ENCODE measurements at places on chromosomes 12 and 14.

DNA sequence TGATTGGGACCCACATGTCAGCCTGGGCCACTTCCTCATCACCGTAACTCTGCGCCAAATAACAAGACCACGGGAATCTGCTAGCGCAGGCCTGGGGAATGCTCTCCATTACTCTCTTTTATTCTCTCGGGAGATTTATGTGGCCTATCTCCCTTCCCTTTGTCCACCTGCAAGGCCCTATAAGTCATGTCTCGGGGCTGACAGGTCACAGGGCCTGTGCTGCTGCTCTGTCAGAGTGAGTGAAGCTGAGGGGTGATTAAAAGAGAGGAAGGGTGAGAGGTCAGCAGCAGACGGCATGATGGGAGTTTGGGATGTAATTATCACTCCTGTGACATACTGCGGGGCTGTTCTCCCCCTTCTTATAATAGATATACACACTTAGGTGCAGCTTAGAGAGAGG is 26.2 kb upstream of the GPATCH2L start:
- no peak for DNase-seq

GRCh38 chr12:11724888-11725311 is 75.4 kb downstream of the ETV6 start:
- DNase-seq, result no peak

- no peak for DNase-seq
These were observed 2.6 kb upstream of the RCOR1 start for GRCh38 chr14:102589761-102590290.

DNA sequence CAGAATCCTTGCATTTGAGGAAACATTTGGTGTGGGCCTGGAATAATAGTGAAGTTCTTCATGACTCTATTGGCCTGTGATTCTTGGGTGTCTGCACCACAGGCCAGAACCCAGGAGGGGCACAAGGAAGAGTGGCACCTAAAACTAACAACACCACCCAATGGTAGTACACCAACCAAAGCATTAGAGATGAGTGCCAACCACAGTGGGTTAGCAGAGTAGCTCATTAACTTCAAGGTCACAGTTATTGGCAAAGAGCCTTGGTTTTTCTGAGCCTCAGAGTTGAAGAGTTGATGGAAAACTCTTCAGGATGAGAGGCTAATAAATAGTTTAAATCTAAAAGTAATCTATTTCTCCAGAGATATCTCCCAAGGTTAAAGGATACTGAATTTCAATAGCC is 57.0 kb downstream of the HELB start:
- DNase-seq, result no peak

DNA sequence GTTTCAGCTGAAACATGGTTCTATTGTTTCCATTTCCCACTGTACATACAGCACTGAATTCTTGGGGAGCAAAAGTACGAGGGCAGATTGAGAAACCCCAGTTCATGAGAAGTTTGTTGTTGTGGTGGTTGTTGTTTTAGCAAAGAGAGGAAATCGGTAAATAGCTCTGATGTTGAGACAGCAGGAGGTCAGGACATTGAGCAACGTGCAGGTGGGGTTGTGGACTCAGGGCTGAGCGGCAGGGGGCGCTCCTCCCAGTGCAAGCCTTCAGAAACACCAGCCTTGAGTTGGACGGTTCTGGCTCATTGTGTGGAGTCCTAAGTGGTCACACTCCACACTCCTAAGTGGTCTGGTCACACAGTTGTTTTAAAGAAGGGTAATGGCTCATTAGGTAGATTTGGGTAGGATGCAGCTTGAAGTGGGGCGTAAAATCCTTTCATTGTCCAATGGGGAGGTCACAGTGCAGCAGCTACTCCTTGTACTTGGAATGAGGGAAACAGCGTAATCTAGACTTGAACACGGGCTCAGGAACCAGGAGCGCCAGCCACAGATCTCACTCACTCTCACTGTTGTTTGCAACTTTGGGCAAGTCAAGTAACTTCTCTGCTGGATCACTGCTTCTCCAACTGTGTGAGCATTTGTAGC is 14.5 kb upstream of the PWP1 start:
- DNase-seq, result peak; percentile 13

DNA sequence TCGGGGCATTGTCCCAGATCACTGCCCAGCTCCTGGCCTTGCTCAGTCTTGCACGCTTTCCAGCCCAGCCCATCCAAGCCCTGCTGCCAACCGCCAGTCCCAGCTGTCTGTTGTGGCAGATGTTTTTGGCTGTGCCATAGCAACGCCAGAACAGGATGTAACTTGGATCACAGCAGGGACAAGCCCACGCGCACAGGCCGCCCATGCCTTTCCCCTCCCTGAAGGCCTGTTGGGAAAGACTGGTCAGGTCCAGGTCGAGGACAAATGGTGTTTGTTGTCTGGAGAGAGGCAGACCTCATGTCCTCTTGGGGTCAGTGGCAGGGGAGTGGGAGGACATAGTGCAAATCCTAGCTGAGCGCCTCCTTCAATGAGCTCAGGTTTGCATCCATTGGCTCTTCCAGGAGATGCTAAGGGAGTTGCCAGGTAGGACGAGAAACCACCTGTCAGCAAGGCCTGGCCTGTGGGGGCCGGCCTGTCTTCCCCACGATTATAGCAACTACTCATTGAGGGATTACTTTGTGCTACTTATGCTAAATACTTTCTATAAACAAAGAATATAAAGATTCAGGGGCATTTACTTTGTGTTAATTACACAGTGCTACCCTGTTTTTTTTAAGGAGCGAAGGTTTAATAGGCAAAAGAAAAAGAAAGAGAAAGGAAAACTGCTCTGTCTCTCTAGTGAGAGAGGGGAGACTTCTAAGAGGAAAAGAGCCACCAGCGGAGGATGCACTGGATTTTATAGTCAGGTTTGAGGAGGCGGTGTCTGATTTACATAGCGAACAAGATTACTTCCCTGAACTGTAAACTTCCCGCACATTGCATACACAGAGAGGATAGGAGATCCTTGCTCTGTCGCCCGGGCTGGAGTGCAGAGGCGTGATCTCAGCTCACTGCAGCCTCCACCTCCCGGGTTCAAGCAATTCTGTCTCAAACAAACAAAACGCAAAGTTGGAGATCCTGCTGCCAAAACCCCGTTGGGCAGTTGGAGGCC is 42.8 kb upstream of the CORO1C start:
- DNase-seq, result no peak

DNA sequence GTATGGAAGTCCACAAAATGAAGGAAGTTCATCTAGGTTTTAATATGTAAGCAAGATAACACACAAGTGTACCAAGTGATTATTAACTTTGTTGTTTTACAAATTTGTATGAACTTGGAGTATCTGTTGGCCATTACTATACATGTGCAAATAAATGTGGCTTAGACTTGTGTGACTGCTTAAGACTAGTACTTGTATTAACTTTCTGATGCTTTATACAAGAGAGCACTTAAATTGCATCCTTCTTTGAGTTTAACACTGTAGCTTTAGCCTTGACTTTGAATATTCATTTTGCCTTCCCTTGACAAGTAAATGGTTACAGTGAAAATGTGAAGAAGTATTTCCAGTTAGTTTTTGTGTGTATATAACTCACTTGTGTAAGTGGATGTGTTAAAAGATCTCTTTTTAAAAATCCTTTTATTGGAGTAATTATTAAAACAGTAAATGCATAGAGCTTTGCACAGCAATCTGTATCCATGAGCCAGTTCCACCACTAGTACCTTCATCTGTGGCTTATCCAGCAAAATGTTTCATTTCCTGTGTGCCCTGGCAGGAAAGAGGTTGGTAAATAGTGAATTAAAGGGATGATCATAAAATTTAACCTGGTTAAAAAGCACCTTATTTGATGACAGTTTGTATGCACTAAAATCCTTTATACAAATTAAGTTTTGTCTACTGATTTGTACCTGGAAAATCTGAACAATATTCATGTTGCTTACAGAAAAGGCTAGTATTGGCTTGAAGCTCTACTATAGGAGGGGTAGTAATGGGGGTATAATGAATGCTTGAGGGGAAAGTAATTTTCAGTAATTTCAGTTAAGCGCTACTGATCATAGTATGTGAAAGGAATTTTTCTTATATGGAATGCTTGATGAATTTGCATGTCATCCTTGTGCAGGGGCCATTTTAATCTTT is 8.0 kb downstream of the PNN start:
- no peak for DNase-seq

DNA sequence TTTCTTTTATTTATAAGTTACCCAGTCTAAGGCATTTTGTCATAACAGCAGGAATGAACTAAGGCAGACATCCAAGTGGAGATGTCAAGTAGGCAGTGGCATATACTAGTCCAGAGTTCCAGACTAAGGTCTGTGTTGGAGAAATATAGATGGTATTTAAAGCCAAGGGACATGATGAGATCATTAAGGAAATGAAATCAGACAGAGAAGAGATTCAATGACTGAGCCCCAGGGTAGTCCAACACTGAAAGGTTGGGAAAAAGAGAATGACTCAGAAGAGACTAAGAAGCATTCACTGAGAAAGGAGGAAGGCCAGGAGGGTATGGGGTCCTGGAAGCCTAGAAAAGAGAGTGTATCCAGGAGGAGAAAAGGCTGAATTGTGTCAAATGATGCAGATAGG is 442.2 kb upstream of the CCDC196 start:
- no peak for DNase-seq

- DNase-seq, result no peak
These were observed 212.4 kb upstream of the FAR2 start for GRCh38 chr12:28936711-28937110.

GRCh38 chr12:109307051-109307450 is 2.0 kb downstream of the FOXN4 start:
- no peak for DNase-seq

DNA sequence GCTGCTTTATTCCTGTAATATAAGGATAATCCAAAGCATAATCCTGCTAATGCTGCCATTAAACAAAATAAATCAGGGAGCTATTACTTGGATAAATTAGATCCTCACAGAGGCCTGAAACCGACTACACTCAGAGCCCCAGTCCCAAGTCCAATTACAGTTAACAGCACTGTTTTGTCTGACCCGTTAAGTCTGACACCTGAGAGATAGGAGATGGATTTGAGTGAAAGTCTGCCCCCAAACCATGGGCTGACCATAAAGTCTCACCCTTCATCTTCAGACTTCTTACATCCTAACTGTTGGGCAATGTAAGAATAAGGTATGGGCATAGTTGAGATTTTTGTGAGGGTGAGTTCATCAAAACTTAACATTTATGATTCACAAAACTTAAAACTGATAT is 181.7 kb downstream of the PLCZ1 start:
- no peak for DNase-seq

DNA sequence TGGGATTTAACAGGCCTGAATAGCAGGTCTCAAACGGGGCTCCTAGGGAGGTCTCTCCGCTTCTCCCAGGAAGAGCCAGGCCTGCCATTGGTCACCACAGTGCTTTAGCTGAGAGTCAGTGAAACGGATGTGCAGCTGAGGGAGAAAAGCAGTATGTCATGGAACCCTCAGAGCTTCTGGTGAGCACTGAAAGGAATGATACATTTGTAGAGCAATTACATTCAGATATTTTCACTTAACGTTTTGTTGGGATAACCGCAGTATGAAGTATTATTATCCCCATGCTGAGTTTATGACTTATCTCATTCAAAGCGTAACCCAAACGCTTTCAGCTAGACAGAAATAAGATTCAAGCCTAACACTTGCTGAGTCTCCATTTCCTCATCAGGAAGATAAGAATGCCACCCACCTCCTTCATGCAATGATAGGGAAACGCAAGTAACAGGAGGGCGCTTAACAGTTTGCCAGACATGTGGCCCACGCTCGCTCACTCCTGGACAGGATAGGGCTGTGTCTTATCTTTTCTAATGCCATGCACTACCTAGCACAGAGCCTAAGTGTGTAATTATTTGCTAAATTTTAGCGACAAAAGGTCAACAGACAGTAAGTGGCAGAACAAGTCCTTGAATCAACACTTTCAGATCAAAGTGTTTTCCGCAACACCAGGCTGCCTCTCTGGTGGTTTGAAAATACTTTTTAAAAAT is 28.2 kb downstream of the DAD1 start:
- DNase-seq, result no peak

DNA sequence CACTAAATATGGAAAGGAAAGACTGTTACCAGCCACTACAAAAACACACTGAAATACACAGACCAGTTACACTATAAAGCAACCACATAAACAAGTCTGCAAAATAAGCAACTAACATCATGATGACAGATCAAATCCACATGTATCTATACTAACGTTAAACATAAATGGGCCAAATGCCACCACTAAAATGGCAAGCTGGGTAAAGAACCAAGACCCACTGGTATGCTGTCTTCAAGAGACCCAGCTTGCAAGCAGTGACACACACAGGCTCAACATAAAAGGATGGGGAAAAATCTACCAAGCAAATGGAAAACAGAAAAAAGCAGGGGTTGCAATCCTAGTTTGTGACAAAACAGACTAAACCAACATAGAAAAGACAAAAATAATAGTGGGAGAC is 260.9 kb upstream of the SSTR1 start:
- no peak for DNase-seq

GRCh38 chr14:74548881-74549280 is 55.3 kb downstream of the ISCA2 start:
- DNase-seq, result no peak

DNA sequence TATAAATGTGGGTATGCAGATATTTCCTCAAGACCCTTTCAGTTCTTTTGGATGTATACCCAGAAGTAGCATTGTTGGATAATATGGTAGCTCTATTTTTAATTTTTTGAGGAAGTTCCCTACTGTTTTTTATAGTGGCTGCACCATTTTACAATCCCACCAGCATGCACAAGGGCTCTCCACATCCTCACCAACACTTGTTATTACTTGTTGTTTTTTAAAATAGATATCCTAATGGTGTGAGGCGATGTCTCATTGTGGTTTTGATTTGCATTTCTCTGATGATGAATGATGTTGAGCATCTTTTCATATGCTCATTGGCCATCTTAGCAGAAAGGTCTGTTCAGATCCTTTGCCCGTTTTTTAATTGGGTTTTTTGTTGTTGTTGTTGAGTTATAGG is 47.1 kb downstream of the DIP2B start:
- DNase-seq, result no peak

GRCh38 chr14:45156067-45156466 is 20.3 kb downstream of the FANCM start:
- no peak for DNase-seq

DNA sequence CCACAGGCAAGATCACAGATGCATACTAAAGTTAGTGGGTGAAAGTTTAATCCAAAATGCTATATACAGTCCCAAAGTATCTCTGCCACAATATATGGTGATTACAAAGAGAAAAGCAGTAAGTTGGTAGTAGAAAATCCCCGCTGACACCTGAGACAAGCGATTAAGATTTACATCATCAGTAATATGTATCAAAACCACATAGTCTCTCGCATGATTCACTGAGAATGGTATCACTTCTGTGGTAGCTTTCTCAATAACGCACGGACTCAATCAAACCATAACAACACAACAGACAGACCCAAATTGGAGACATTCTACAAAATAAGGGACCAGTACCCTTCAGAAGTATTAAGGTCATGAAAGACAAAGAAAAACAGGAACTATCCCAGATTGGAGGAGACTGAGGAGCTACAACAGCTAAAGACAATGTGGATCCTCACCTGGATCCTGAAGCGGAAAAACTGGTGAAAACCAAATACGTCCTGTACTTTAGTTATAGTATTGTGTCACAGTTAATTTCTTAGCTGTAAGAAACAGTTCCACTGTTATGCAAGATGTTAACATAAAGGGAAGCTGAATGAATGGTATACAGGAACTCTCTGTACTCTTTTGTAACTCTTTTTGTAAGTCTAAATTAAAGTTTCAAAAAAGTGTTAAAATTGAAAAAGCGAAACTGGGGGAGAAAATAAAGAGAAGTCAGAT is 51.0 kb downstream of the SPTLC2 start:
- no peak for DNase-seq

- no peak for DNase-seq
These were observed 409.0 kb upstream of the PDE3A start for GRCh38 chr12:19959353-19959752.

- no peak for DNase-seq
These were observed 57.1 kb downstream of the ATP2A2 start for GRCh38 chr12:110337912-110338710.

GRCh38 chr14:60845523-60845922 is 111.0 kb downstream of the MNAT1 start:
- DNase-seq, result no peak

All from stimulated activated CD8-positive, alpha-beta memory T cell treated with anti-CD3 and anti-CD28 coated beads, Interleukin-7, amount 100 ng/mL, for 48 hours (primary cell).